ENCODE measurements at places on chromosomes 2 and 18.

DNA sequence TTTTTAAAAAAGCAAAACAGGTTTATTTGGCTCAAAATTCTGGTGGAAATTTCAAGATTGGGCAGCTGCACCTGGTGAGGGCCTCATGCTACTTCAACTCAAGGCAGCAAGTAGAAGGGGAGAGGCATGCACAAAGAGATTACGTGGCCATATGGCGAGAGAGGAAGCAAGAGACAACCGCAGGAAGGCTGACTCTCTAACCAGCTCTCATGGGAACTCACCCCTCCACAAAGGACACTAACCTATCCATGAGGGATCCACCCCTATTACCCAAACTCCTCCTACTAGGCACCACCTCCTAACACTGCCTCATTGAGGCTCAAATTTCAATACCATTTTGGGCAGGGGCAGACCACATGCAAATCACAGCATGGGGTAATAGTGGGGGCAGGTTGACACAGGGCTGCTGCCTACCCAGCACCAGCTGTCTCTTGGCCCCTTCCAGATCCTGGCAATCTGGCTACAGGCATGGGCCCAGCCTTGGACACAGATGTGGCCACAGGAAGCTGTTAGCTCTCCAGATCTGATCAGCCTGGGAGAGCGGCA lies 2.0 kb upstream of the CAPN10 start:
- DNase-seq = peak; percentile 6

DNA sequence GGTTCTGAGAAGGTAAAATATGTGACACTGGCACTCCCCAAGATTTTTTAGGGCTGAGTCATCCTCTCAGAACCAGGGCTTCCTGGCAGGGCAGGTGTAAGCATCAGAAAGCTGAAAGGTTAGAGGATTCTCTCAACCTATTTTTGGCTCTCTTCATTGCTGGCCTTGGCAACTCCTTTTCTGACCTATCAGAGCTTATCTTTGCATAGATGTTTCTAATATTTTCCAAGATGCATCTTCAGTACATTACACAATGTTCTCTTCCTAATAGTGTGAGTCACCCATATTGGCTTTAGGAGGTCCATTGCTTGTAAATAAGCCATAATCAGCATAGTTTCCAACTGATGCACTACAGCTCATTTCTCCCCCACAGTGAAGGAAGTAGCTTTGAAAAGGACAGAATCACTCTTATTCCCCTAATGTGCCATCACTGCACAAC lies 2008.4 kb upstream of the PIK3C3 start:
- DNase-seq = no peak

GRCh38 chr2:210818473-210818872 lies 262.1 kb downstream of the CPS1 start:
- no peak for DNase-seq

- no peak for DNase-seq
Observed at GRCh38 chr2:18959952-18960717, 370.8 kb upstream of the NT5C1B start.

GRCh38 chr18:10839421-10839820 lies 309.9 kb downstream of the PIEZO2 start:
- DNase-seq = no peak
